ENCODE measurements at places on chromosomes 3 and 15.

- no peak for DNase-seq
These were observed 81.3 kb upstream of the SEC13 start for GRCh38 chr3:10401990-10402761.

GRCh38 chr3:44969154-44969827 lies 6.7 kb downstream of the ZDHHC3 start:
- DNase-seq: no peak

GRCh38 chr3:196990601-196991007 lies 22.0 kb upstream of the PIGZ start:
- no peak for DNase-seq

DNA sequence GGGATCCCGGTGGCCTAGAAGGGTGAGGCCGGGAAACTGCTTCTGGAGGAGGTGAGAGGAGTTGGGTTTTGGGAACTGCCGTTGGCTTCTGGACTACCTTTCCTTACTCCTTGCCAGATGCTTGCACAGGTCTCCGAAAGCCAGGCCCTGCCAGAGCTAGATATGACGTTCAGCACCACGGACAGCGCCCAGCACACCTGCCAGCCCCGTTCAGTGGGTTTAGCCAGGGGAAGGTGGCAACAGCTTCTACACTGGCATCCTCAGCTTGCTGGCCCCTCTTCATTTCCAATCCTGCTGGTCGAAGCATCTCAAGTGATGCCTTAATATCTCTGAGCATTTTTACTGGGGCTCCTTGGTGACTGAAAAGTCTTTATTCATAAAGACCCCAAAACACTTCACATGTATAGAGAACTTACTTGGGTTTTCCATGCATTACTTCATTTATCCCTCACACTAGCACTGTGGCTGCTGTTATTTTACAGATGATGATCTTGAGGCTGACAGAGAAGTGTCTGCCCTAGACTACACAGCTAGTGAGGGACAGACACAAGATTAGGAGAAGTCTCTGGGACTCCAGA lies 21.9 kb downstream of the HCN4 start:
- DNase-seq: peak; percentile 81

DNA sequence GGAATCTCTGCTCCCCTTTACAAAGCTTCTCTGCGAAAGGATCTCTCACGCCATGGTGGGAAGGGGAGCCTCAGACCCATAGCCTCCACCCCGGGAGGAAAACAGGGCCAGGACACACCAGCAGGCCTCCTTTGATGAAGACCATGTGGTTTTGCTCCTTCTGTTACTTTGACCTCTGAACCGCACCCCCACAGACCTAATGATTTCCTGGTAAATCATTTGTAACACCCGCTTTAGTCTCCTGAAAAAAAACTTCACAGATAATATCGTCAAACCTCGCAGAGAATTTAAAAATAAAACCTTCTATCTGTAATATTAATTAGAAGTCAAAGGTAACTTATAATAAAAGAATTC lies 18.3 kb downstream of the CPN2 start:
- DNase-seq: no peak

- DNase-seq: no peak
These were observed 424.1 kb downstream of the RSL24D1 start for GRCh38 chr15:54772663-54773062.

DNA sequence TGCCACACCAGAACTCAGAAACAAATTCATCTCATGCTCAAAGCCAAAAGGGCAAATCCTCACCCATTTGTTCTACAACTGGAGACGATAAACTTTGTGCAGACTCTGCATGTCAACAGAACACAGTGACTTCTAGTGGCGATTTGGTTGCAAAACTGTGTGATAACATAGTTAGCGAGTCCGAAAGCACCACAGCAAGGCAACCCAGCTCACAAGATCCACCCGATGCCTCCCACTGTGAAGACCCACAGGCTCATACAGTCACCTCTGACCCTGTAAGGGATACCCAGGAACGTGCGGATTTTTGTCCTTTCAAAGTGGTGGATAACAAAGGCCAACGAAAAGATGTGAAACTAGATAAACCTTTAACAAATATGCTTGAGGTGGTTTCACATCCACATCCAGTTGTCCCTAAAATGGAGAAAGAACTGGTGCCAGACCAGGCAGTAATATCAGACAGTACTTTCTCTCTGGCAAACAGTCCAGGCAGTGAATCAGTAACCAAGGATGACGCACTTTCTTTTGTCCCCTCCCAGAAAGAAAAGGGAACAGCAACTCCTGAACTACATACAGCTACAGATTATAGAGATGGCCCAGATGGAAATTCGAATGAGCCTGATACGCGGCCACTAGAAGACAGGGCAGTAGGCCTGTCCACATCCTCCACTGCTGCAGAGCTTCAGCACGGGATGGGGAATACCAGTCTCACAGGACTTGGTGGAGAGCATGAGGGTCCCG lies 199.7 kb downstream of the AKAP13 start:
- peak; percentile 37 for DNase-seq

GRCh38 chr15:70494852-70495571 lies 268.3 kb downstream of the UACA start:
- peak; percentile 92 for DNase-seq

- DNase-seq: no peak
These were observed 41.5 kb upstream of the CFAP161 start for GRCh38 chr15:81092559-81092902.

- no peak for DNase-seq
These were observed 35.0 kb upstream of the HES1 start for GRCh38 chr3:194100856-194101390.

GRCh38 chr3:153090973-153091372 lies 71.1 kb upstream of the RAP2B start:
- DNase-seq: no peak

- DNase-seq: no peak
These were observed 12.5 kb downstream of the TEX264 start for GRCh38 chr3:51683566-51683965.

GRCh38 chr3:160999274-160999673 lies 105.9 kb downstream of the B3GALNT1 start:
- DNase-seq: no peak

DNA sequence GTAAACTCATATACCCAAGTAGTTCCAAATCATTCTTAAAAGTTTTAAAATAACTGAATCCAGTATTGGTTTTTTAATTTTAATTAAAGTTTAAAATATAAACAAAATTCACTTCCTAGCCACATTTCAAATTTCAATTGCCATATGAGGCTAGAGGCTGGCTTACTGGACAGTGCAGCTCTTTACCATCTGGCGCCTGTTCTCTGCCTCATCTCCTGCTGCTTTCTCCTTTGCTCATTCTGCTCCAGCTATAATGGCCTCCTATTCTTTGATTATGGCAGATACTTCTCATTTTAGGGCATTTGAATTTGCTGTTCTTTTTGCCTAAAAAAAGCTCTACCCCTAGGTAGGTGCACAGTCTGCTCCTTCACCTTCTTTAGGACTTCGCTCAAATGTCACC lies 19.1 kb downstream of the ARMC8 start:
- DNase-seq: no peak

DNA sequence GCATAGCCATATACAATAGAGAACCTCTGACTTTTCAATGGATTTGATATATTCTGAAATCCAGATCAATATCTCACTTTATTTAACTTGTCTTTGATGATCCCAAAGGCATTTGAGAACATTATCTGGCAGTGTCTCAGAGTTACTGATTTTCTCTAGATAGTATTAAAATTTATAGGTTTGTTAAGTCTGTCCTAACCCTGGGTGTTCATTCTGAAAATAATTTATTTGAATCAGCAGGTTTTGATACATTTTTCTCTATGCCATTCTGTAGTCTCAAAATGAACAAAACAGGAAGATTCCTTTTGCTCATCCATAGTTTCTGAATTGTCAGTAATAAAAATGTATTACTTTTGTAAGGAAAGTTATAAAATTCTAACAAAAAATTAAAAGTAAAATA lies 14.3 kb downstream of the CCR8 start:
- DNase-seq: no peak

DNA sequence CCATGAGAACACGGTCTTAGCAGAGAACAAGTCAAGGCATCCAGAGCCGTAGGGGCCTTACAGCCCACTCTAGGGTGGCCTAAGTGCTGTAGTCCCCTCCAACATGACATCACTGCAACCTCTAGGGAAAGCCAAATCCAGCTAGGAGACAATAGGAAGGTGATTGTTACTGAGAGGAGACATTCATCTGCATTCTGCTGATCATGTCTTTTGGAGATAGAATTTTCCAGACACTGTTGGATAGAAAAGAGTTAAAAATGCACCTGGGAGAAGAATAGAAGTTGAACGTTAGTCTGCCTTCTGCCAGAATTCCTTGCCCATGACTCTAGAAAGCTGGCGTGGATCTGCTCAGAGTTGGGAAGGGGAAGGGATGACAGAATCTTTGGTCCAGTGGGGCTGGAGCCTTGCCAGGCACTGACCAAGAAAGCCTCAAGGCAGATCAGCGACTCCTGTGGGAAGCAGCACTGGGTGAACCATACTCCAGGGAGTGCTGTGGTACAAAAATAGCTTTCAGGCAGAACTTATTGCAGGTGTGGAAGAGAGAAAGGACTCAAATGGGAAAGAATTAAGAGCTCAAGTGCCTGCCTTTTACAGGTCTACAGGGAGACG lies 44.8 kb upstream of the RAF1 start:
- DNase-seq: peak; percentile 64

DNA sequence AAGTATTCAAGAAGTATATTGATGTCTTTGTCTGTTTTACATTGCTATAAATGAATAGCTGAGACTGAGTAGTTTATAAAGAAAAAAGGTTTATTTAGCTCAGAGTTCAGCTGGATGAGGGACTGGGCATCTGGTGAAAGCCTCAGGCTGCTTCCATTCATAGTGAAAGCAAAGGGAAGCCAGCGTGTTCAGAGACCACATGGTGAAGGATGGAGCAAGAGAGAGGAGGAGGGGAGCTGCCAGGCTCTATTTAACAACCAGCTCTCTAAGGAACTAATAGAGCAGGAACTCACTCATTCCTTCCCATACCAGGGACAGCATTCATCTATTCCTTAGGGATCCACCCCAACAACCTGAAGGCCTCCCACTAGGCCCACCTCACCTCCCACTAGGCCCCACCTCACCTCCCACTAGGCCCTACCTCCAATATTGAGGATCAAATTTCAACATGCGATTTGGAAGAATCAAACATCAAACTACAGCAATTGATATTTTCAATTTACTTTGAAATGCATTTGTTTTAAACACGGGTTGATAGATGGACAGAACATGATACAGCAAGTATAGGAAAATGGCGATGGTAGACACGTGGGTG lies 167.5 kb upstream of the HES1 start:
- no peak for DNase-seq

DNA sequence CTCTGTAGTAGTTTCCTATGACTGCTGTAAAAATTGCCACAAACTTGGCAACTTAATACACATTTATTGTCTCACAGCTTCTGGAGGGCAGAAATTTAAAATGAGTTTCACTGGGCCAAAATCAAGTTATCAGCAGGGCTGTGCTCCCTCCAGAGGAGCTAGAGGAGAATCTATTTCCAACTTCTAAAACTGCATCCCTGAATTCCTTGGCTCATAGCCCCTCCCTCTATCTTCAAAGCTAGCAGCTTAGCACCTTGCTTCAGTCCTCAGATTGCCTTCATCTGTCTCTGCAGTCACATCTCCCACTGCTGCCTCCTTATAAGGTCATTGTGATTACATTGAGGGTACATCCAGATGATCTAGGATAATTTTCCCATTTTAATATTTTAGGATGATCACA lies 17.8 kb upstream of the GADL1 start:
- no peak for DNase-seq

GRCh38 chr15:88089024-88089620 lies 167.4 kb downstream of the NTRK3 start:
- no peak for DNase-seq

DNA sequence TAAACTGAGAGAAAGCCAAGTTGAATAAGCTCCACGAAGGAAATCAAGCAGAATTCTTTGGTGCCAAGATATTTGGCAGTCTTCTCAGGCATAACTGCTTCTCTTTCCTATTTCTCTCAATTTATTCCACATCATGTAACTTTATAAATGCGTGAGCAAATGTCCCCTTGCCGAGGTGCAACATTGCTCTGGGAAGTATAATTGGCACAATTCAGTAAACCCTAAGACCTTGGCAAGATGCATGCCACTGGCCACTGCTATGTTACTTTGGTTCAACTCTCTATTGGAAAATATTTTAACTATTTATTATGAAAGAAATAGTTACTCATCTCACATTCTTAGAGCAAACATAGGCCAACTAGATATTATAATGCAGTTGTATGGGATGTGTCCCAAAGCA lies 170.2 kb downstream of the SUCNR1 start:
- DNase-seq: no peak

DNA sequence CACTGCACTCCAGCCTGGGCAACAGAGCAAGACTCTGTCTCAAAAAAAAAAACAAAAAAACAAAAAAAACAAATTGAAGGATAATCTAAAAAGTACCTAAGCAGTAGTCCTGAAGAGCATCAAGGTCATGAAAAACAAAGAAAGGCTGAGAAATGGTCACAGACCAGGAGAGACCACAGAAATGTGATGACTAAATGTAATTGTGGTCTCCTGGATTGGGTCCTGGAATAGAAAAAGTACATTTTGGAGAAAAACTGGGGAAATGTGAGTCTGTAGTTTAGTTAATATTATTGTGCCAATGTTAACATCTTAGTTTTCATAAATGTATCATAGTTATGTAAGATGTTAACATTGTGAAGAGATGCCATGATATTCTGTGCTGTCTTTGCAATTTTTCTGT lies 267.5 kb upstream of the NR2E3 start:
- DNase-seq: no peak

- DNase-seq: no peak
These were observed 12.9 kb upstream of the ANKRD28 start for GRCh38 chr3:15810702-15811101.

GRCh38 chr3:117346901-117347300 lies 637.3 kb downstream of the TUSC7 start:
- no peak for DNase-seq

GRCh38 chr15:96338766-96339618 lies 8.5 kb downstream of the NR2F2 start:
- no peak for DNase-seq

GRCh38 chr3:52923963-52924362 lies 26.6 kb upstream of the STIMATE start:
- no peak for DNase-seq

- DNase-seq: no peak
These were observed 172.4 kb downstream of the CNTN3 start for GRCh38 chr3:74442068-74442467.

GRCh38 chr15:80712956-80713355 lies 17.8 kb downstream of the ABHD17C start:
- DNase-seq: no peak

DNA sequence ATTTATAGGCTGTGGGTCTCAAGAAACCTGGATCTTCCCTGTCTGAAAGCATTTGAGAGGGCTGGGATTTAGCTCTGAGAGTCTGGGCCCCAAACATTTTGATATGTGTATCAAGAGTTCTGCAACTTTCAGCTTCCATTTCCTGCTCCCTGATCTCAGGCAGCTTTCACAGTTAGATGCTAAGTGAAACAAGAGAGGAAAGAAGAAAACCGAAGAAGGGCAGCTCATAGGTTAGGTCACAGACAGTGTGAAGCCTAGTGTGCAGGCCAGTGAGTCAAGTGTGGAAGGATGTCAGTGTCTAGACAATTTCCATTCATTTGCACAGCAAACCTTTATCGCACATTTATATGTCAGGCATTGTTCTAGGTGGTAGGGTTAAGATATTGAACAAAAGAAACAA lies 173.6 kb upstream of the PROK2 start:
- no peak for DNase-seq

All from kidney glomerular epithelial cell (primary cell).